ENCODE measurements at places on chromosomes 4 and X. TPM values are rescaled to one million over a fixed set of nuclear protein-coding genes. Genes with fewer than 3 reads are reported as not detected.

Gene IL1RAPL1
- not detected for total RNA-seq

GRCh38 chr4:25358515-25359275 is 18.4 kb upstream of the ANAPC4 start:
- no peak for DNase-seq

DNA sequence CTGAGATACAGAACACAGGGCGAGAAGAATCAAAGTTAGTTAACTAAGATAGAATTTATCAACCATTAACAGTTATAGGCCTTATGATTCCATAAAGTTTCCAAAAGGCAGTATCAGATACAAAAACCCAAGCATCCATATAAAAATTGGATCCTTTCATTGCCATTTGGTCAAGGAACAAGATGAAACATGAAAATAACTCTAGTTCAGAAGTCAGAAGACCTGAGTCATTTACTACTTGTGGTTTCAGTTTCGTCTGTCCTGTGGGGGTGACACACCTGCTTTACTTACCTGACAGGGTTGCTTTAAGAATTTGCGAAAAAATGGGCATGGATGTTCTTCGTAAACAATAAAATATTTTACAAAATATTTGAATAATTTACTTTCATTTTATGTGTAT is 130.8 kb downstream of the ANAPC10 start:
- DNase-seq: no peak

DNA sequence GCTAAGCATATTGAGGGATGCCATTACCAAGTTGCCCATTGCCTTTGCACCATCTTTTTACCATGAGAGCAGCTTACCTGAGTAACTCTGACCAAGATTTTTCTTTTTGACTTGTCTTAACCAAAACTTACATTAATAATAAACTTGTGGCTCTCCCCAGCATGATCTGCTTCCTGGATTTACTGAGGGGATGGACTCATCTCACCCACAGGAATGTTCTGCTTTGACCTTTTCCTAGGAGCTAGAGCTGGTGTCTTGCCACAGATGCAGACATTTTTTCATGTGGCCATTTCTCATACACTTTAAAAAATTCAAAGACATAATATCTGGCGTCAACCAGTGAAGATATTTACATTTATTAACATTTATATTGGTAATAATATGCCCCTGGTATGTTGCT is 79.2 kb upstream of the EFHC2 start:
- DNase-seq: no peak

DNA sequence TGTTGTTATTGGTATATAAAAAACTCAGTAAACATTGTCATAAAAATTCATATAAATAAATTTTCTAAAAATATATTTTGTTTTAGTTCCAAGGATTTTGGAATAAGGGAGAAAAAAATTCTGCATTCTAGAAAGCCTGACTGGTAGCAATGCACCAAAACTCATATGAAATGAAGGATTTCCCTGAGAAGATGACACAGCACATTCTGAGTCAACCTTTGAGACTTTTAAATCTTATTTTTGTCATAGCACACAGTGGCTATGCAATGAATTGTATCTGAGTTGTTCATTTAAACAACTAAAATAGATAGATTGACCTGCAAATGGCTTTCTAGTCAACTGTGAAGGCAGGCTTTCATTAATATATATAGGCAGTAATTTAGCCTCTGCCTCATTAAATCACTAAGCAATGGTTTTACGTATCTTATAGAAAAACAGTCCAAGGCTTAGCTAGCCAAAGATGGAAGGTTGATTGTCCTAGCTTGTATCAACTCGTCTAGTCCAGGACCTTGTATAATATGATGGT is 239.1 kb upstream of the NEIL3 start:
- no peak for DNase-seq

- DNase-seq: no peak
Measured at GRCh38 chr4:80219301-80220025, 22.2 kb downstream of the PRDM8 start.

GRCh38 chr4:5122114-5122513 is 70.8 kb downstream of the STK32B start:
- DNase-seq: no peak

- peak; percentile 6 for DNase-seq
Measured at GRCh38 chr4:143700416-143701352, at the start of gene FREM3. TSS of gene FREM3 (minus strand) at chr4:143700675. CDS start at chr4:143700675, 0 bp downstream.

DNA sequence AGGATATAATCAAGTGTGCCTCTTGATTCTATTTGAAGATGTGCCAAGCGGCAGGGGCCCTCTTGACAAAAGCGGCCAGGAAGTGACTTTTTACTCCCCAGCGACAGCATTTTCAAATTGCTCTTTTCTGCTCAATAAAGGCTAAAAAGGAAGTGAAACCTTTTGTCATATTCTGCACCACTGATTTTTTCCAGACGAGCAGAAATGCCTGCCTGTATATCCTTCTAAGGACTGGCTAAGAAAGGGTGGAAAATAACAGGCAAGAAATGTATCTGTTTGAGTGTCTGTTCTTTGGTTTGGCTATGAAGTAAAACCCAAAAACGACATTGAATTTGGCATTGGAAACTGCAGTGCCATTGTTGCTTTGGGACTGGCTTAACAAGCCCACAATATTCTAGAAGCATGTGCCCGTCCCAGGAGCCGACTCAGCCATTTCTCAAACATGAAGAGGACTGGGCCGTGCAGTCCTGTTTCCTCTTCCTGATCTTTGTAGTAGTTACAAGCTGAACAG is 25.4 kb downstream of the TMSB4X start:
- peak; percentile 25 for DNase-seq

DNA sequence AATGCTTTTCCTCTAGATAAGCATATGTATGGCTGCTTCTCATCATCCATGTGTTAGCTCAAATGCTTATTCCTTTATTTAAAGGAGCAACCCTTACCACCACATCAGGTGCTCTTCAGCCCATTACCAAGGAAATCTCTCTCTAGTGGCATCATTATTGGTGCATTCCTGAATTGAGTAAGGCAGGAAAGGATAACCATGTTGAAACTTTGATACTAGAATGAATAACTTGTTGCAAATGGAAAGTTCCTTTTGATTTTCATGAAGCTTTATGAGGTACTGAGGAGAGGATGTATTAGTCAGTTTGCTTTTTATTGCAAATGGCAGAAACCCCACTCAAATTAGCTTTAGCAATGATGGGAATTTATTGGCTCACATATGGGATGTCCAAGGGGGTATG is 212.3 kb upstream of the FGF13 start:
- DNase-seq: no peak

All from activated naive CD8-positive, alpha-beta T cell treated with anti-CD3 and anti-CD28 coated beads for 36 hours (primary cell).